Thymus (tissue), 14 donors: ENCODE measurements at places on chromosomes 4 and X. TPM values are rescaled to one million over a fixed set of nuclear protein-coding genes. Genes with fewer than 3 reads are reported as not detected.

The SMIM10 gene
- 1.3 TPM for total RNA-seq

The AFP gene
- total RNA-seq, result 1.3 TPM

GRCh38 chr4:720111-720860 lies 14.7 kb downstream of the PCGF3 start:
- H3K27ac ChIP-seq, result no peak overlapping the region
- no peaks in the 10 kb centered on the region for H3K4me1 ChIP-seq
- DNase-seq, result no peak
- H3K36me3 ChIP-seq, result peaks cover 7% of the 10 kb centered on the region

DNA sequence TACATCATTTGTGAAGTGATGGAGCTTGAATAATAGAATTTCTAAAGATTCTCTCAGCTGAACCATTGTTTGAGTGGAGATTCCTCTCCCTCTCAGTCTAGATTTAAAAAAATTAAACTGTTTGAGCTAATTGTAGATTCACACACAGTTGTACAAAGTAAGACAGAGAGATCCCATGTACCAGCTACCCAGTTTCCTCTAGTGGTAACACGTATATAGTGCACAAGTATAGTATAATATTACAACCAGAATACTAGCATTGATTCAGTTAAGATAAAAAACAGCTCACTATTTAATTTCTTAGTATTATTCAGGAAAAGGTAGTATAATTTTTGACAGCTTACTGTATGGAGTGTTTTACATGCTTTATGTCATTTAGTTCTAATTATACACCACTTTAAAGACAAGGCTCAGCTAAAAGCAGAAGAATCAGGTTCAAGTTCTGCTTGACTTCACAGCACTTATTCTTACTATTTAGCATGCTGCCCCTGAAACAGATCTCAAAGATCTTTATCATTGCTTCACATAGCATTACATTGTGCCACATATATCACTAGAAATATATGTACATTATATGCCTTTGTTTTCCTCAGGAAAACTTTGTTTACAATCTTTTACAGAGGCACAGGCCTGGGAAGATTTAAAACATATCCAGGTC lies 136.1 kb downstream of the SNCA start:
- no peak for DNase-seq
- H3K4me1 ChIP-seq, result no peaks in the 10 kb centered on the region
- no peaks in the 10 kb centered on the region for H3K36me3 ChIP-seq

DNA sequence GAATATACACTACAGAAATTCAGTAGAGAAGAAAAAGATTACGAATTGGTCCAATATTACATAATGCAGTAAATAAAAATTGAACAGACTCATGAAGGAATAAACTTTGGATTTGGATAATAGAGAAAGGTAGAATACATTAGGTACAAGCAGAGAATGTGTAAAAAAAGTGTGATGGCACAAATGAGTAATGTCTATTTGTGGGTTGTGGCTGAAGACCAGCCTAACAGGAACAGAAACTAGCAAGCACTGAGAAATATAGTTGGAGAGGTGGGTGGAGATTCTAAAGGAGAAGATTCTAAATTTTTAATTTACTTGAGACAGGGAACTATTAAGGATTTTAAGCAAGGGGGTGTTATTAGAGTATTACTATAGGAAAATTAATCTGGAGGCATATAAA lies 15.2 kb upstream of the CLOCK start:
- H3K36me3 ChIP-seq, result no peaks in the 10 kb centered on the region
- no peak overlapping the region for H3K4me3 ChIP-seq
- H3K27ac ChIP-seq, result no peak overlapping the region
- H3K4me1 ChIP-seq, result no peaks in the 10 kb centered on the region

DNA sequence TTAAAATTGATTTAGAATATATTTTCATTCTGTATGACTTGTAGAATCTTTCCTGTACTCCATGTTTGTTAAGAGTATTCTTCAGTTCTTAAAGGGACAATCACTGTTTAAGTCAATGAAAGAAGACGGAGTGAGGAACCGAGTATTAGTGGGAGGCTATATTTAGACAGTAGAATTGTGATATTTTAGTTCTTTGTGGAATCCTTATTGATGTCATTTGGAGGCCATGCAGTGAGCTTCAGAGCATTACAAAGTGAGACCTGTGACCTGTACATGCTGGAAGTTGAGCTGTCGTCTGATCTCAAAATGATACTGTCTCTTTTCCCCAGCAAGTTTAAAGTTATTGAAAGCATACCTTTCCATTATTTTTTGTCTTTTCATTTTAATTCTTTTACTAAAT lies 394.7 kb downstream of the GALNTL6 start:
- no peak overlapping the region for H3K4me3 ChIP-seq
- no peak for DNase-seq
